Stimulated activated CD8-positive, alpha-beta memory T cell treated with anti-CD3 and anti-CD28 coated beads, Interleukin-7, amount 100 ng/mL, for 4 hours (primary cell): ENCODE measurements at places on chromosomes 4 and X.
A peak's percentile ranks its signal among the peaks of the same experiment; 100 is the strongest.

- no peak for DNase-seq
Observed at GRCh38 chr4:1973661-1974060, 35.1 kb downstream of the NELFA start.

- no peak for DNase-seq
Observed at GRCh38 chrX:108036298-108036973, 8.4 kb upstream of the VSIG1 start.

- no peak for DNase-seq
Observed at GRCh38 chr4:187070158-187070557, 346.5 kb upstream of the FAT1 start.

- DNase-seq: peak; percentile 49
Observed at GRCh38 chr4:6674500-6675149, 19.1 kb upstream of the S100P start.

GRCh38 chr4:2729533-2729875, 26.6 kb downstream of the TNIP2 start:
- DNase-seq: no peak

DNA sequence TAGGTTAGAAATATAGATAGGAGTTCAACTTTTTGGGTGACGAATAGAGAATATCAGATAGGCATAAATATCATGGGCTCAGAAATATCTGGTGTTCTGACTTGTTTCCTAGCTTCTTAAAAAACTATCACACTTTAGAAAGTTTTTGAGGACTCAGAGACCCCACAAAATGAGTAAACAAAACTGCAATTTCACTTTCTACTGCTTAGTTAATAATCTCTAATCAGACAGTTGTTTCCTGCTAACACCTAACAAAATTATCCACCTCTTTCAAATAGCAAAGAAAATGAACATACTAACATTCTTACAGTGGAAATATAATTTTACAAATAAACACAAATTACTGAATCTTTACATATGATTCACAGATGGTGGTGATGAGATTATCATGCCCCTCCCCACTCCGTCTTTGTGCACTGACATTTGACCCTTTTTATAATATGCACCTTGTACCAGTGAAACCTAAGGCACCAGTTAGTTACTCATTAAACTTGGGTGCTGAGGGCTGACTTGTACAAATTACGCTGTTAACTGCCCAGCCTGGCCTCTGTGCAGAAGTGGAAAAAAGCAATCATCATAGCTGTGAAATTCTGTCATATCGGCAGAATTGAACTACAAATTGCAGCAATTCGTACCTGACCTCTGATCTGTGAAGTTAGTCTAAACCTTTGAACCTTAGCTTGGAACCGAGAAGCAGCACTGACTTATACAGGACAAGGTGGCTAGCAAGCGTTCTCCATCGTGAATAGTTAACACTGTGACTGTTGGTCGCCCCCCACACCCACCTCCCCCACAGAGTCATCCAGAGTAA, 138.7 kb downstream of the CHRNA9 start:
- no peak for DNase-seq
